Cortex of kidney (tissue), 1 donor: ENCODE measurements at places on chromosomes 3 and 15.

DNA sequence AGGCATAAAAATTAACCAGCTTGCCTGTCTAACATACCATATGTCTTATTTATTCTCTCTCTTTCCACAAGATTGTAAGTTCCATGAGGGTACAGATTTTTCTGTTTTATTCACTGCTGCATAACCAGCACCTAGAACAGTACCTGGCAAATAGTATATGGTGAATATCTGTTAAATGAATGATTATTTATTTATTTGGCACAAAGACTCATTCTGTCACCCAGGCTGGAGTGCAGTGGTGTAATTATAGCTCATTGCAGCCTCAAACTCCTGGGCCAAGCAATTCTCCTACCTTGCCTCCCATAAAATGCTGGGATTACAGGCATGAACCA, 24.9 kb downstream of the DENND4A start:
- no peak for DNase-seq

DNA sequence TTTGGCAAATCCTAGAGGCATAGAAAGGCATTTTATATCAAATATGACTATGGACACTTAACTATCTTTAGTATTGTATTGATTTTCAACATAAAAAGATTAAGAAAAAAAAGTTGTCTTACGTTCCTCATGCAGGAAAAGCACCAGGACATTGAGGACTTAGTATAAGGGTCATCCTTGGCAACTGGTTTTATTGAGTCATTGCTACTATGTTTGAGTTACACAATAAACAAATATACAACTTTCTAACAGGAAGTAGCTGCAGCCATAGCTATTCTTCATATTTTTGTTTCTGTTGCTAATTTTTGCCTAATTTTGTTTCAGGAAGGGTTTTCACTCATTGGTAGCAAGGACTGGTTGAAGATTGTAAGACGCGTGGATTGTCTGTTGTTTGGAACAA, 93.0 kb downstream of the NPTN start:
- no peak for DNase-seq

- no peak for DNase-seq
Observed at GRCh38 chr3:30440880-30441279, 165.5 kb upstream of the TGFBR2 start.

- no peak for DNase-seq
Observed at GRCh38 chr3:122580470-122580869, 3.0 kb downstream of the PARP15 start.

DNA sequence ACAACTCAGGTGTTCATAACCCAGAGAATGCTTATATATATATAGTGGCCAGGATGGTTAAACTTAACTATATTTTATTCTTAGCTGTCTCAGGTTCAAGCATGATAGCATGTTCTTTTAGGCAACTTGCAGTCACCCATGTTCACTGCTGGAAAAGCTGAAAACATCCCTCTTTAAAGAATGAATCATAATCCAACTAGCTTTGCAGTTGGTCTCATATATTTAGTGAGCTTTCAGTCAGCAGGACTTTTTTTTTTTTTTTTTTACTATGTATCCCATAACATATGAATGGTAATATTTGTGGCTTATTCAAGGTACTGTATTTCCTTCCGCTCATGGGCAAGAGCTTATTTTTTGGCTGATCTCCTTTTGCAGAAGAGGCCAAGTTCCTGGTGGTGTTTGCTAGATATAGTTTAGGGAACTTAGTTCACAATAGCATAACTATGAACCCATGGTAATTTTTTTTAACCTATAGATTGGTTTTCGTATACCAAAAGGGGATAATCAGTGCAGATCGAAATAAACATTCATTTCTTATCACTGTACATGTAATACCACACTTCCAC, 77.6 kb downstream of the CMSS1 start:
- no peak for DNase-seq

- DNase-seq, result no peak
Observed at GRCh38 chr3:197257711-197258110, 40.7 kb downstream of the DLG1 start.
